H4 (cell line): ENCODE measurements at places on chromosomes 4 and X. TPM values are rescaled to one million over a fixed set of nuclear protein-coding genes. Genes with fewer than 3 reads are reported as not detected.
A peak's percentile ranks its signal among the peaks of the same experiment; 100 is the strongest.

DNA sequence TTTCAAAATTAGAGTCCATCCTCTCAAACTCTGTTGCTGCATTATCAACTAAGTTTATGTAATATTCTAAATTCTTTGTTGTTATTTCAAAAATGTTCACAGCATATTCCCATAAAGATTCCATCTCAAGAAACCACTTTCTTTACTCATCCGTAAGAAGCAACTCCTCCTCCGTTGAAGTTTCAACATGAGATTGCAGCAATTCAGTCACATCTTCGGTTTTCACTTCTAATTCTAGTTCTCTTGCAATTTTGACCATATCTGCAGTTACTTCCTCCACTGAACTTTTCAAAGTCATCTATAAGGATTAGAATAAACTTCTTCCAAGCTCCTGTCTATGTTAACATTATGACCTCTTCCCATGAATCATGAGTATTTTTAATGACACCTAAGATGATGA is 216.6 kb upstream of the SLC7A11 start:
- no peak for DNase-seq

GRCh38 chr4:4875611-4876010 is 16.1 kb downstream of the MSX1 start:
- DNase-seq = no peak

- DNase-seq = no peak
Observed at GRCh38 chr4:70873216-70873615, 29.0 kb upstream of the MOB1B start.

- peak; percentile 48 for DNase-seq
Observed at GRCh38 chr4:140149846-140150635, 3.9 kb downstream of the MAML3 start.

The GPR34 gene
- not detected in 2 replicates for total RNA-seq
